Hematopoietic multipotent progenitor cell (in vitro differentiated cells): ENCODE measurements at places on chromosomes 2 and 18.

GRCh38 chr18:5709476-5710095 is 165.8 kb upstream of the EPB41L3 start:
- DNase-seq: no peak

DNA sequence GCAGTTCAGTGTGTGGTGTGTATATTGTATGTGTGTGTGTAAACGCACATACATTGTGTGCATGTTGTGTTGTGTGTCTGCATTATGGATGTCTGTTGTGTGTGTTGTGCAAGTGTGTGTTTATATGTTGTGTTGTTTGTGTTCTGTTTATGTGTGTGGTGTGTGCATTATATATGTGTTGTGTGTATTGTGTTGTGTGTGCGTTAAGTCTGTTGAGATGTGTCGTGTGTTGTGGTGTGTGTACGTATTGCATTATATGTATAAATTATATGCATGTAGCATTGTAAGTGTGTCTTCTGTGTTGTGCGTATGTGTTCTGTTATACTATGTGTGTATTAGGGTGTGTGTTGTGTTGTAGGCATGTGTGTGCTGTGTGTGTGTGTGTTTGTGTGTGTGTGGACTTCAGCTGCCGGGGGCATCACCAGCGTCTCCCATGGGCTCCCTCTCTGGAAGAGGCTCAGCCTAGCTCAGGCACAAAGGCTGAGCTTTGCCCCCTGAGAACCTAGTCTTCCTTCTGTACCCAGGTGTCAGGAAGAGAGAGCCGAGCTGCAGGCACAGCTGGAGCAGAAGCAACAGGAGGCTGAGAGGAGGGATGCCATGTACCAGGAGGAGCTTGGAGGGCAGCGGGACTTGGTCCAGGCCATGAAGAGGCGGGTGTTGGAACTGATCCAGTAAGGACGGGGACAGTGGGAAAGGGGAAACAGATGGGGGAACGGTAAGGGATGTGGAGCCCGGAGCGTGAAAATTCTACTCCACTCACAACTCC is 13.7 kb downstream of the RUFY4 start:
- DNase-seq: no peak

DNA sequence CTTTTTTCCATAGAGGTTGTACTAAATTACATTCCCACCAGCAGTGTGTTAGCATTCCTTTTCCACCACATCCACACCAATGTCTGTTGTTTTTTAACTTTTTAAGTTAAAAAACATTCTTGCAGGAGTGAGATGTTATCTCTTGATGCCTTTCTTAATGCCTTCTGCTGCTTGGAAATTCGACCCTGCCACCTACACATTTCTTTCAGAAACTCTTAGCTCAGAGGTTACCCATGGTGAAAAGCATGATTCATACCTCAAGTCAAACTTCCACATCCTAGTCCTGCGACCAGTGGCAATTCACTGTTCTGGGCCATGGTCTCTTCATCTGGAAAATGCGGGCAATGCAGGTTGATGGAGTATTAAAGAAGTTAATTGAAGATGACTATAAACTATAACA is 12.7 kb upstream of the HNMT start:
- no peak for DNase-seq

DNA sequence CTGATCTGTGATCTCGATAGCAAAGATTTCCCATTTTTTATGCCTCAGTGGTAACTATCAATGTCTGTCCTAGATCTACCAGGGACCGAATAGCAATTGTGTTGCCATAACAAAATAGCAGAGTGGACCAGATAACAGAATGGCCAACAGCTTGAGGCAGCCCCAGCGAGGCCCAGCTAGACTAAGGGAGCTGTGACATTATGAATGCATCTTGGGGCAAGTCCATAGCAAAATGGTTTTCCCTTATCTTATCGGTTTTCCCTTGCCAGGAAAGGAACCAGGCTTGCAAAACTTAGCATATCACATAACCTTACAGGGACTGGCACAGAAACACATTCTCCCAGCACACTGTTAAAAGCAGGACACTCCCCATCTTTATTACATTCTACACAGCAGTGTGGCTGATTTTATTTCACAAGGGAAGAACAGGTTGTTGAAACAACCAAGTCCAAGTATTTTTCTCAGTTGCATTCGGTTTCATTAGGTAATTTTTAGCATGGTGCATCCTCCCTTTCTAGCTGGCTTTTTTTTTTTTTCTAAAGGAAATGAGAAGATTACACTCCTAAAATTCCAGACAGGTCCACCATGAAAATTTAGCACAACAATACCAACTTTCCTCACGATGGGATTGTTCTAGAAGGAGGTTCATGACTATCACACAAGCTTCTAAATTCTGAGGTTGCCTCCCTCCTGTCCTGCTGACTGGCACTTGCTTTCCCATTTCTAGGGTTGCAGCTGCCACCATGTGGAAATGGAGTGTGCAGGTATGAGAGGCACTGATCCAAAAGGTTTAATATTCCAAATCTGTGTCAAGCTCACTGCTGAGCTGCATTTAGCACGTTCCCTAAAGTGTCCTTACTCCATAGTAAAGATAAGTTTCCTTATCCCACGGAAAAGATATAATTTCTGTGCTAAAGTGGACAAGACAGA is 97.0 kb upstream of the SLC35G4 start:
- DNase-seq: peak; percentile 3

DNA sequence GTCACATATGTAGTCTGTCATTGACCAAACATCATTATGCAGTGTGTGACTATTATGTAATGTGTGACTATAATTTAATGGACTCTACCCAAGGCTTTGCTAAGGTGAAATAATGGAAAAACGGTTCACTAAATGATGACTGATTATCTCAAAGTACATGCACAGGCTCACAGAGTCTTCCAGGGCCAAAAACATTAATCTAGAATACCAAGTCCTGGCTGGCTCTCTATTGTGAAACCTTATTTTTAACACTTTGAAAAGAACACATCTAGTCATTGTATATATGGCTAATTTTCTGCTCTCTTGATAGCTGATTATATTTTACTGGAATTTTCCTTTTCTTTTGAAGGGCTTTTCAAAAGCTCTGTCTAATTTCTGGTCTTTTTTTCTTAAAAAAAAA is 102.9 kb upstream of the THUMPD2 start:
- DNase-seq: no peak

- no peak for DNase-seq
Measured at GRCh38 chr18:74179623-74180199, 31.4 kb downstream of the TIMM21 start.

DNA sequence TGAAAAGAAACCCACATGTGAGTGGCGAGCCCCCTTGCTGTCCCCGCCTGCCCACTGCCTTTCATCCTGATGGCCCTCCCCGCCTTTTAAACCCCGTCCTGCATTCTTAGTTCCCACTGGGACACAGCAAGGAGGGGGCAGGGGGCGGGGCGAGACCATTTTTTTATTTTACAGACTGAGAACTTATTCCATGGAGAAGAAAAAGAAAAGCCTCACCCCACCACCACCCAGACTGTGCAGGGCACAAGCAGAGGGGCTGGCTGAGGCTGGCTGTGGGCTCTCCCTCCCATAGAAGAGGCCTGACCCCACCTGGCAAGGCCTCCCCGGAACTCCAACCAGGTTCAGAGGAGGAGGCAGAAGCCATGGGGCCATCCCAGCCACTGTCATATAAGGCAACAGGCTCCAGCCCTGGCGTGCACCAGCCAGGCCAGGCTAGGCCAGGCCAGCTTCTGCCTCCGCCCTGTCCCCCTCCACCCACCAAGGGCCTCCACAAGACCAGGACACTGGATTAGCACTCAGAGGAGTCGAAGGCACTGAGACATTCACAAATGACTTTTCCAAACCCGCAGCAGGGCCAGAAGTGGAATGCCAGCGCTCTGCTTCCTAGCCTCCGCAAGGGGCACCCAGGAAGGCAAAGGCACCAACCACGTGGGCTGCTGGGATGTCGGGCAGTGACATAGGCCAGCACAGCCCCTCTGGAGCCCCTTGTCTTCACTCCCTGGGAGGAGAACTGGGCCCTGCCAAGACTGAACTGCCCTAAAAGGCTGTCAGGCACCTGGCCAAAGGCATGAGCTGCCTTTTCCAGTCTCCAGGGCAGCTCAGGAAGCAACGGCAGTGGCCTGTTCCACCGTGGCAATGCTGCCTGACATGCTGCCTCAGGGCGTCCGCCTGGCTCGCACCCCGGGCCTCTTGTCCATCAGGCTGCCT is 37.5 kb upstream of the SEMA4C start:
- no peak for DNase-seq

GRCh38 chr2:140586379-140586778 is 1544.4 kb downstream of the LRP1B start:
- DNase-seq: peak; percentile 18
